ENCODE measurements at places on chromosomes 3 and 15. TPM values are rescaled to one million over a fixed set of nuclear protein-coding genes. Genes with fewer than 3 reads are reported as not detected.

SUCNR1 gene
- total RNA-seq: 0.09 TPM

RAD51 gene
- total RNA-seq: 17.1 TPM

FBXL2 gene
- total RNA-seq: 6.1 TPM

HIGD2B gene
- total RNA-seq: not detected

MFN1 gene
- total RNA-seq: 21.0 TPM

EEFSEC gene
- total RNA-seq: 9.8 TPM

CHRM5 gene
- 0.06 TPM for total RNA-seq

AQP9 gene
- not detected for total RNA-seq
